ENCODE measurements at places on chromosomes 4 and X. TPM values are rescaled to one million over a fixed set of nuclear protein-coding genes. Genes with fewer than 3 reads are reported as not detected.
A peak's percentile ranks its signal among the peaks of the same experiment; 100 is the strongest.

Gene TCEAL5
- 4.8 TPM for polyA plus RNA-seq

Gene KCTD8
- polyA plus RNA-seq: not detected

DNA sequence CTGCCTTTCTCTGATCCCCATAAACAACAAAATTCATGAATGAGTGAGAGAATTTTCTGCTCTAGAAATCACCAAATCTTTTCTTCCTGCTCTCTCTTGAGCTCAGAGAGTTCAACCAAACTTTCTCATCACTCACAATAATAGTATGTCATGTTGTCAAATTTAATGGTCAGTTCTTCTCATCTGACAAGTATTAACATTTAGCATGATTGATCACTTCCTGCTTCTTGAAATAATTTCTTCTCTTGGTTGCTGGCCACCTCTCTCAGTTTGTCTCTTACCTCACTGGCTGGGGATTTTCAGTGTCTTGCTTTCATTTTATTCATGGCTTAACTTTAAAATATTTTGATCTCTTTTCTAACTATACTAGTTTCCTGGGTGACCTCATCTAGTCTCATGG lies 25.5 kb upstream of the FGF5 start:
- H3K27me3 ChIP-seq: no peaks in the 10 kb centered on the region
- no peak overlapping the region for H3K4me3 ChIP-seq
- no peak overlapping the region for H3K27ac ChIP-seq

Gene KDR
- 49.5 TPM for polyA plus RNA-seq

GRCh38 chrX:45070116-45071007 lies 130.3 kb downstream of the DIPK2B start:
- H3K4me1 ChIP-seq: no peaks in the 10 kb centered on the region
- H3K36me3 ChIP-seq: peaks cover 21% of the 10 kb centered on the region
- DNase-seq: peak; percentile 54
- H3K4me3 ChIP-seq: no peak overlapping the region

GRCh38 chr4:75995727-75996126 lies 5.0 kb upstream of the SDAD1 start:
- H3K4me1 ChIP-seq: peaks cover 2% of the 10 kb centered on the region
- no peak overlapping the region for H3K27ac ChIP-seq
- no peaks in the 10 kb centered on the region for H3K27me3 ChIP-seq
- no peaks in the 10 kb centered on the region for H3K36me3 ChIP-seq

DNA sequence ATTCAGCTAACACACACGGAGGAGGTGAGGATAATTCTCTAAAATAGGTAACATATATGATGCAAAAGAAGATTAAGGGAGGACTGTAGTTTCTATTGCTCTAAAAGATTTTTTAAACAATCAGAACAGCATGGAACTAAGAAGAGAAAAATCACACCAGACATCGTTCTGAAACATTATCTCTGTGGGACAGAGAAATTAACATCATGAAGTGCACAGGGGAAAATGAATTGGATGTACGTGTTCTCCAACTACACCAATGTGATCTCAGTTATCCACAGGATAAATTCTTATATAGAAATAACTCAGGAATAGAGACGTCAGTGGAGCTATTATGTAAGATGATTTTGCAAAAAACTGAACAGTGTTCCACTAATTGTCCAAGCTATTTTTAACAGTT lies 614.1 kb upstream of the HS3ST1 start:
- no peaks in the 10 kb centered on the region for H3K36me3 ChIP-seq
- H3K4me1 ChIP-seq: no peaks in the 10 kb centered on the region

Gene CLDN34
- not detected for polyA plus RNA-seq

Gene PRR32
- polyA plus RNA-seq: 273 TPM

Data from muscle of leg (tissue), 16 donors.